ENCODE measurements at places on chromosomes 1 and 21. TPM values are rescaled to one million over a fixed set of nuclear protein-coding genes. Genes with fewer than 3 reads are reported as not detected.

Gene KRTAP13-4
- total RNA-seq = not detected

- DNase-seq = no peak
Measured at GRCh38 chr1:113675302-113675701, 84.0 kb downstream of the PHTF1 start.

- DNase-seq = no peak
Measured at GRCh38 chr1:156905176-156905575, 11.7 kb downstream of the PEAR1 start.

Gene GNG4
- 0.25 TPM for total RNA-seq

Gene FAM72A
- 34.6 TPM for total RNA-seq

DNA sequence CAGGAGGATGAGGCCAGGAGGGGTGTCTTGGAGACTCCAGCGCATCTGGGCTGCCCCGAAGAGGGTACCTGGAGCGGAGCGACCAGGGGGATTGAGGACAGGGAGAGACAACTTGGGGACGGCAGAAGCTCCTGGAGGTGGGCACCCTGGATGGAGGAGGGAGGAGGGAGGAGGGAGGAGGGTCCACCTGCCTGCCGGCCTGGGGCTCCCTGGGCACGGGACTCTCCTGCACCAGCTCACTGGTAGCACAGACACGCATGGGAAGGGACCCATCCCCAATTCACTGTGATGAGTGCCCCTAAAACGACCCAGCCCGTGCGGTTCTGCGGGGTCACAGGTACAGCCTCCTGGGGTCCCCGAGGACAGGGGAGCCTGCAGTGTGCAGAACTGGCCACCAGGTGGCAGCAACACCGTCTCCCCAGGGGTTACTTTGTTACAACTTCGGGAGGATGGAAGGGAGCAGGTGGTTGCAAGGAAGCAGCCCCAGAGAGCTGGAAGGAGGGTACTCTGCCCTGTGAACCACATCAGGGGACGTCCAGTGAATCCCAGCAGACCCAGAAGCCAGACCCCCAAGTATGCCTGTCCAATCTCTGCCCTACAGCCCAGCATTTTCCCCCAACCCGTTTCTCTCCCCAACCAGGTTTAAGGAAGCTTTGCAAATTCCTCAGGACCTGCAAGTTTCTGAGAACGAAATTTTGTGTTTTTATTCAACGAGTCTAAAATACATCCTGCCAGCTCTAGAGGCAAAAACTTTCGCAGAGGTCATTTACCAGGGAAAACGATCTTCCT, 482.4 kb downstream of the NPHP4 start:
- peak; percentile 12 for DNase-seq

DNA sequence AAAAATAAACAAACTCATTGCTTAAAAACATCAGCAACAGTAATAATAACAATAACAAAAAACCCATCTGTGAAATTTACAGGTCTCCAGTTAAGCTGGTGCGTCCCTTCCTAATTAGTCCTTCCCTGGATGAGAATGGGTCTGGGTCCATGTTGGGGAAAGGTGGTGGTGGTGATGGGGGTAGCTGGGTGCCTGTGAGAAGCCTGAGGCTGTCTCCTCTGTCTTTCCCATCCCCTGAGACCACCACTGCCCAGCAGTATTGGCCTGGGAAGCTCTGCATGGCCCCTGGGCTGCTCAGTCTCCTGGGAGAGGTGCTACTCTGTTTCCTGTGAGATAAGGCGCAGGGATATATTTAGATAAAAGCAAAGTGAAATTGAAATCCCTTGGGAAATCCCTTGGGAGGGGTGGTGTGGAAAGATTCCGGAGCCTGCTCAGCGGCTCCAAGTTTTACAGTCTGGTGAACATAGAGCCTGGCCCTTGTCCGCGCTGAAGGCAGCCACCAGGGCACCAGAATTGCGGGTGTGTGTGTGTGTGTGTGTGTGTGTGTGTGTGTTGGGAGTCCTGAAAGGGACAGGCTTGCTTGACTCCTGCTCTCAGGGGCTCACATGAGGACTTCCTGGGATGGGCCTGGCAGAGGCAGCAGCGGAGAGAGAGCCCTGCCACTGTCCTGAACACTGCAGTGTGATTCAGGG, 150.2 kb downstream of the FOXD2 start:
- DNase-seq = no peak

GRCh38 chr1:81226603-81226928, 574.2 kb upstream of the ADGRL2 start:
- DNase-seq = no peak

Gene ST6GALNAC5
- 0.23 TPM for total RNA-seq

Gene AGT
- total RNA-seq = not detected

DNA sequence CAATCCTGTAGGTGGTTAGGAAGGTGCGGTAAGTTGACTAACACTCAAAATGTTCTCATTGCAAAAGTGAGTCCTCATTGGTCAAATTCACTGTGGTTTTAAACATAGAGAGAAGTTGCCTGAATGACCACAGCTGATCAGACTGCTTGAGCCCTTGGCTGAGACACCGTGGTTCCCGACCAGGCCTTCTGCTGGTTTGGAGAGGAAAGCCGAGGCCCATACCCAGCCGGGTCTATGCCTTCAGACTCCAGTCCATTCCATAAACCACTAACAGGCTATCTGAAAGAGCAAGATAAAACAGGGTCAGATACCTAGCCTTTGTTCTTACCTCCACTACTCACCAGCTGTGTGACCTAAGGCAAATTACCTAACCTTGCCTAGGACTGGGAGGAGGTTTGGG, 133.9 kb downstream of the LMX1A start:
- no peak for DNase-seq

- no peak for DNase-seq
Measured at GRCh38 chr1:117919376-117919775, 10.0 kb downstream of the GDAP2 start.

DNA sequence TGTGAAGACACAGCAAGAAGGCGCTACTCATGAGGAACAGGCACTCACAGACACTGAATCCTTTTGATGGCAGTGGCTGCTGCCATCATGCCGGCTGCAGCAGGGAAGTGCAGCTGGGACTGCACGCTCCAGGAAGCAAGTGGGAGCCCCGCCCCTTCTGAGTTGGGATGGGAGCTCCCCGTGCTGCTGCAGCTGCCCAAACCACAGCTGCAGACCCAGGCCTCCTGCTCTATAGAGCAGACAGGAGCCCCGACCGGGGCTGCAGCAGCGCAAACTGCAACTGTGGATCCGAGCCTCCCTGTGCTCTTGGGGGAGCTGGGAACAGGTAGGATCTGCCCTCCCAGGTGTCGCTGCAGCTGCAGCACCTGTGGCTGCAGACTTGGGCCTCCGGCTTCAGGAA, 65.2 kb upstream of the MARK1 start:
- no peak for DNase-seq

Gene PLPPR4
- not detected for total RNA-seq

Gene CD160
- not detected for total RNA-seq

Gene AMY2A
- total RNA-seq = not detected

- DNase-seq = no peak
Measured at GRCh38 chr1:28323720-28324119, 5.1 kb upstream of the MED18 start.

GRCh38 chr1:200530623-200531261, 89.8 kb downstream of the KIF14 start:
- no peak for DNase-seq

GRCh38 chr1:93670141-93670540, 11.5 kb downstream of the BCAR3 start:
- no peak for DNase-seq

Gene CACYBP
- 644 TPM for total RNA-seq
